ENCODE measurements at places on chromosomes 16 and 17.

- no peak for DNase-seq
Observed at GRCh38 chr17:37745801-37746426, 1.1 kb upstream of the HNF1B start.

DNA sequence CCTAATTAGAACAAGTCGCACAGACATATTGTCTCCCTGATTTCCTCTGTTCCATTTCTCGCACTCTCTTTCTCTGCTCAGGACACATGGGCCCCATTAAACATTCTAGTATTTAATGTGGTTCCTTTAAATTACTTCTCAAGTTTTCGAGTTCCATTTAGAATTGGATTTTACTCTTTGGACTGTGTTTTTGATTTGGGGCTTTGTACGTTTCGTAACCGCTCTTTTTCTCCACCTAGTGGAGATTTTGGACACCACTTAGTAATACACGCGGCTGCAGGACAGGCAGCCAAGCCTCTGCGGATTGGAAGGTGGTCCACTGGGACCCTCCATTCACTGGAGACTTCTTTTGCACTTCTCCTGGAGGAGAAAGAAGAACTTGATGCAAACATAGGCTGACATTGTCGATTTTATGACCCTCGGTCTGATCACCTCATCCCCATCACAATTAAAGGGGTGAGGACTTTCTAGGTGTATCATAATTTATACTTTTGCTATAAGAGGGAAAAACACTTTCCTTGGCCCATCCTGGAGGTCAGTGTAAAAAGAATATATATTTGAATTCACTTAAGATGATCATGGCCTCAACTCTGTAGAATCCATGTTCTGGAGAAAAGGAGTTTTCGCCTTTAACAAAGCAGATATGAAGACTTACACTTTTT lies 85.7 kb downstream of the NOG start:
- DNase-seq = no peak

DNA sequence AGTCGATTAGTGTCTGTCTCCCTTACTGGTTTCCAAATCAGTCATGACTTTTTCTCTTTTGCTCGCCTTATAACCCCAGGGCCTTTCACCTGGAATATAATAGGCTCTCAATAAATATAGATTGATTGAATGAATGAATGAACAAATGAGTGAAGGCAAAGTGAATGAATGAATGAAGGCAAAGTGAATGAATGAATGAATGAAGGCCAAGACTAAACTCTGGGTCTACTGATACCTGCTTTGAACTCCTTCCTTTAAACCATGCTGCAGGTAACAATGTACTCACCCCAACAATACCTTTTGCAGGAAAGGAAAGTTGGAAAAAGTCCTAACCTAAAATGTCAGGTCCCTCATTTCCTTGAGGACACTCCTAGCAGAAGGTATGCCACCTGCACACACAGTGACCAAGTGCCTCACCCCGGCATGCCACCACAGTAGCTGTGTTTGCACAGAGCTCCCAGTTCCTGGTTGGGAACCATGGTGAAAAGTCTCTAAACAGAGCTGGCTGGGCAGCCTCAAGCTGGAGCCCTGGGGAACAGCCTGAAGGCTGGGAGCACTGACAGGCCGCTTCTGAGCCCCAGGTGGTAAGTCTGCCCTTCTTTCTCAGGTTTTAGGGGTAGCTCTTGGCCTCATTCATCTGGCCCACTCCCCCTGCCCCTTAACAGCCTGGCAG lies 42.7 kb upstream of the ANKFN1 start:
- no peak for DNase-seq

GRCh38 chr17:51666971-51667705 lies 406.8 kb downstream of the UTP18 start:
- no peak for DNase-seq

DNA sequence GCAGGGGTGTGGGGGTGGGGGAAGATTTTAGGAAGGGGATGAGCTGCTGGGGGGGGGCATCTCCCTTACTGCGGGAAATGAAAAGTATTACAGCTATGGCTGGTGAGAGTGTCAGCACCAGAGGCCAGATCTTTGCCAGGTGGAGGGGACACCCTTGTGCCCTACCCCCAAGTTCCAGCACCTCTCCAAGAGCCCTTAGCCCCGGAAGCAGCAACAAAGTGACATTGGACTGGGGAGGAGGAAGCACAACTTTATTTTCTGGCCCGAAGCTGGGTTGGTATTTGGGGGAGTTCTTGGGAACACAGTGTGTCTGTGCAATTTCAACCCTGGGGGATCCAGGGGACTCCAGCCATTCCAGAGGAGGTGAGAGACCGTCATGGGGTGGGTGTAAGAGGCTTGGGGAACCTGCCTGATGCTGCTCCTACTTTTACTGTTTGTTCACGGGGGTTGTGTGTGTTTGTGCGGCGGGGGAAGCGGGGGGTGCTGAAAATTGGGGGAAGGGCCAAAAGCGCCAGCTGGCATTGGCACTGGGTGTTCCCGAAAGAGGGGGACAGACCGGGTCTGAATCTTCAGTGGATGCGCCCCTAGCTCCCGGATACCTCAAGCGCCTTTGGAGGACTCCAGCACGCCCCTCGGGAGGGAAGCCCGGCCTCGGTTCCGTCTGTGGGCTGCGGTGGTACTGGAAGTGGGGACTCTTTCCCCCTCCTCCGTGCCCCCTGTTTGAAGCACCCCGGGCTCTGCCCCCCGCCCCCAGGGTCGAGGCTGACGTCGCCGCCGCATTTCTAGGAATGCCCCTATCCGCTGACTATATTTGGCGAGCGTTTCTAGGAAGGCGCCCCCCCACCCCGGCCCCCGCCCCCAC lies 230.3 kb downstream of the MRTFB start:
- no peak for DNase-seq

GRCh38 chr17:19626079-19626478 lies 22.5 kb upstream of the ALDH3A2 start:
- no peak for DNase-seq

GRCh38 chr17:16259926-16260325 lies 42.9 kb downstream of the PIGL start:
- DNase-seq = no peak

- DNase-seq = no peak
Observed at GRCh38 chr17:78979780-78980623, at the start of gene LGALS3BP. TSS of gene LGALS3BP (minus strand) at chr17:78979923. CDS start at chr17:78977191, 2,732 bp downstream.

- no peak for DNase-seq
Observed at GRCh38 chr16:54962045-54962444, 31.4 kb downstream of the IRX5 start.

Data from stimulated activated CD8-positive, alpha-beta memory T cell treated with anti-CD3 and anti-CD28 coated beads, Interleukin-7, amount 100 ng/mL, for 48 hours (primary cell).